ENCODE measurements at places on chromosomes 2 and 18.

DNA sequence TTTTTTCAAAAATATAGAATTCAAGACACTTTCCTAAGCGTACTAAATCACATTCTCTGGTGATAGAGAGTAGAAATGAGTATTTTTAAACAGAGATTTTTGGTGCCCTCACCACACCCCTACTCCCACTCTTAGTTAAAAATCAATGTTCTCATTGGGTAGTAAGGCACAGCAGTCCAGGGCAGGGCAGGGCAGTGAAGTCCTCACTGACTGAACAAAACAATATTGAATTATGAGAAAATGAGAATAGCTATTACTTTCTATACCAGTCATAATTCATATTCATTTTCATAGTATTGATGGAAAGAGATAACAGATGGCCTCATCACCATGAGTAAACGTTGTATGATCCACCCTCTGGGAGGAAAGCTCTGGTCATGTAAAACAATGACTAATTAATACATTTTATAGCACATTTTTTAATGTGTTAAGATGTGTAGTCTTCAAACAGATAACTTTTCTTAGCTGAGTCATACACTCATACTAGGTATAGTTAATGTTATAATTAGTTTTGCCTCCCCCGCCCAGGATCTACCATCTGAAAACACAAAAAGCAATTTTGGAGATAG is 686.1 kb downstream of the KCNJ3 start:
- no peak for DNase-seq

DNA sequence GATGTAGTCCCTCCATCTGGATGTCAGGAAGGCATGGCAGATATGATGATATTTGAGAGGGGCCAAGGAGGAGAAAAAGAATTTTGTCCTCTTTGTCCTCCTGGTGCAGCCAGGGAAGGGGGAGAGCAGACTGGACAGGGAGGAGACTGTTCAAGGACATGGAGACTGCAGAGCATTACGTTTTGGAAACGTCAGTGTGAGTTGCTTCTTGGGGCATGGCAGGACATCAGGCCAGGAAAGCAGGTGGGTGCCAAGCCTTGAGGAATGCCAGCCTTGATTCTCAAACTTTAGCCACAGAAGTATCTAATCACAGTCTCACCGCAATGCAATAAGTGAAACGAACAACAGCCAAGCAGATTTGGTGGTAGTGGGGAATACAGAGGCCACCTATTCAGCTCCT is 66.2 kb downstream of the BMP10 start:
- no peak for DNase-seq

- DNase-seq, result no peak
Observed at GRCh38 chr2:237617587-237617982, 9.8 kb upstream of the LRRFIP1 start.

GRCh38 chr2:214837466-214837865 is 28.0 kb upstream of the BARD1 start:
- no peak for DNase-seq

DNA sequence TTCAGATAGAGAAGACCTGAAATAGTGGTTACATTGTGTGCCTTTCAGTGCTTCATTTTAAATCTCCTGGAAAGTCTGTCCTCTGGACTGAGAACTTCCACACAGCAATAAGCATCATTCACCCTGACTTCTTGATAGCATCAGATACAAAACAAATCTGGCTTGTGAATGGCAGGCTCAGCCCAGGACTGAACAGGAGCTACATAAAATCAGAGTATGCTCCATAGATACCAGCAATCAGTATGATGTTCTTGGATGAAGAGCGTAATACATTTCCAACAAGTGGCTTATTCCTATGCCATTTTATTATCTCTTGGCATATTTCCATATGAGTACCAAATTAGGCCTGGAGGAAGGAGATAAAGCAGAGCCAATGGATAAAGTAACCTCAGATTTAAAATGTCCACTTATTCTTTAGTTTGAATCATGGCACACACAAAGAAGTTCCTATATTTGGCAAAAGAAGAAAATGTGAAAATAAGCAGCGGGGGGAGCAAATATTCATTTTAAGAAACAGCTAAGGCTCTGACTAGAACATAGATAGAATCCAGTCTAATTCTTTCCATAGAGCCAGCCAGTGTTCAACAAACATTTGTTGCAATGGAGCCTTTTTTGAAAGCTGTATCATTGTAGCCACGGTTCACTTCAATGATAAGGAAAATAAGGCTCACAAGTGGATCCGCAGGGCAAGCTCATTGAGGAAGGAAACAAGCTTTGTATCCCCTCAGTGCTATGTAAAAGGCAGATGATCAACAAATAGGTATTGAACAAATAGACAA is 230.8 kb upstream of the CHAC2 start:
- no peak for DNase-seq

Data from NAMALWA (cell line).